ENCODE measurements at places on chromosomes 5 and 9. TPM values are rescaled to one million over a fixed set of nuclear protein-coding genes. Genes with fewer than 3 reads are reported as not detected.

KCNV2 gene
- total RNA-seq = not detected

PFN3 gene
- not detected for total RNA-seq

CER1 gene
- not detected for total RNA-seq

DNA sequence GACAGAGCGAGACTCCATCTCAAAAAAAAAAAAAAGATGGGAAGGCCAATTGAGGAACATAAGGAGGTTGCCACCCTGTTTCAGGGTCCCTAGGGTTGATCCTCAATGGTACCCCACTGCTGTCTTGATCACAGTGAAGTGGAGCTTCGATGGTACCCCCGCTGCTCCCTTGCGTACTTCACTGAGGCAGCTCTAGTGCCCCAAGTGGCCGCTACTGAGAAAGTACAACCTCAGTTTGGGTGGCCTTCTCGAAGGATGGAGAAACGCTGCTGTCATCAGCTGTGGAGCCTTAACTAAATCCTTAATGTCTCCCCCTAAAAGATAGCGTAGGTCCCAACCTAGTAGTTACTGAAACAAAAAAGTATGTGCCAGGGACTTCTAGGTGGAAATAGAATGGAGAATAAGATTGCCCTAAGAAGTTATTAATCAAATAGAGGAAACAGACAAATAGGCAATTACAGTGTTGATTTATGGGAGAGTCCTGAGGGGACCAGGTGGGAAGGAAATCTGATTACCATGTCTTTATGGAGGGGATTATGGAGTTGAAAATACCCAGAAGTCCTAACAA, 6.3 kb downstream of the TESK1 start:
- no peak for DNase-seq

NAA35 gene
- total RNA-seq = 20.7 TPM

- no peak for DNase-seq
These were observed 911 bp upstream of the PIK3R1 start for GRCh38 chr5:68214482-68215207.

DNA sequence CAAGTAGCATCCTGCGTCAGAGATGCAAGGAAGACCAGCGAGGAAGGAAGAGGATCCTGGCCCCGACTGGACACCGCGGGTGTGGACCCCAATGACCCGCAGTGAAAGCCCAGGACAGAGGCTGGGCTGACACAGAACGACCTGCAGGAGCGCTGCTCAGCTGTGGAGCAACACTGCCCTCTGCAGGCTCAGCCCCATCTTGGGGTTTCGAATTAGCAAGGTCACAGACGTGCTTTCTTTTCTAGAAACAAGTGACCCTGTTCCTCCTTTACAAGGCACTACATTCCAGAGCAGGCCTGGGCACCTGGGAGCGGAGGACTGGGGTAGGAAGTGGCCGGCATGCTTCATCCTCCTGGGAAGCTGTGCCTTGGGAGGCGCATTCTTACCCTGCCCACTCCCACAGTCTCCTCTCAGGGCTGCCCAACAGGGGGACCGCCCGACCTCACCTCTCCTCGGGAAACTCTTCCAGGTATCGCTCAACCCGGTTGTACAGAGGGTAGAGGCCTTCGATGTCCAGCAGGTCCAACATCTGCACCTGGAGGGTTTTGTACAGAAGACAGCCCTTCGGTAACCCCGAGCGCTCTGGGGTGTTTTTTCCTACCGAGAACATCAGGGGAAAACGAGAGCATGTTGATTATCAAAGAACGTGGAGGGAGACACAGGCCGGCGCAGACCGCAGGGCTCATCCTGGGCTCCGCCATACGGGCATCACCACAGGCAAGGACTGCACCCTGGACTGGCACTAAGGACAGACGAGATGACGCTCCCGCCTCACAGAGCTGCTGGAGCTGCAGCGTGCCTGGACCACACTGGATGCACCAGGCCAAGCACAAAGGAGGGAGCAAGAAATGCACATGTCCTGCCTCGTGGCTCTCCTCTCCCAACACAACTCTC, 35.0 kb downstream of the IPPK start:
- no peak for DNase-seq

DNA sequence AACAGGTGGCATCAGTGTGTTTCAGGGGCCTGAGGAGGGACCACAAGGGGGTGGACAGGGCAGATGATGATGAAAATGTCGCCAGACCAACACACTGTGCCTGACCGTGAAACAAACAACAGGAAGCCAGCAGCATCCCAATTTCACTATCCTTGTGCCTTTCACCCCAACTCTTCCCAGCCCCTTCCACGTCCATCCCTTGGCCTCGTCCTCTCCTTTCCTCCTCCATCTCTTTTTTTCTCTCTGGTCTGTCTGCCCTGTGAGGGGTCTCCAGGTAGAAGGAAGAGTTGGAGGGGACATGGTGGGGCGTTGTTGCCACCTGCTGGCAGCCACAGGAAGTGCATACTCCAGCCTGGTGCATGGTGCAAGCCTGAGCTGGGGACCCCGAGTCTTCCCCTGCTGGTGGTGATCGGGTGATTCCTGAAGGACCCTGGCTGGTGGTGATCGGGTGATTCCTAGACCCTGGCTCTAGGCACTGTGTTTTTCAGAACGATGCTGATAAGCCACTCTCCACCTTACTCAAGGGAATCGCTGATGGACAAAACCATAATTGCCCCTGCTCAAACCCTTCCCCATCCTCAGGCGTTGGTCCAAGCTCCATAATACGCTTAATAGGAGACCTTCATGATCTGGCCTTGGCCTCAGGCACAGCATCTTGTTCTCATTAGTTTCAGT, 21.7 kb upstream of the NSD1 start:
- no peak for DNase-seq

DNA sequence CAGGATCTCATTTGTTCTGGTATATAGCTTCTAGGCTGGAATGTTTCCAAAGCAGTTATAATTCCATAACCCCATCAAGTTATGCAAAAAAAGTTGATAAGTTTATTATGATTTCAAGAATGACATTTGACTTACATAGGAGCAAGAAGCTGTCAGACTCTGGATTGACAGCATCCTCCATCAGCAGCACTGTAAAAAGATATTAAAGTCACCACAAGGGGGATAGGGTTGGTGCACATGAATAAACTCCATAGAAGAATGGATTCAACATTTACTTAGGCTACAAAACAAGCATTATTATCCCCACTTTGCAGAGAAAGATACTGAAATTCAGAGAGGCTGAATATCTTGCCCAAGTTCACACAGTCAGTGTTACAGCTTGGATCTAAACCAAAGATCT, 208.9 kb upstream of the SLC30A5 start:
- no peak for DNase-seq

SPTLC1 gene
- total RNA-seq = 98.1 TPM

- DNase-seq = no peak
These were observed 46.2 kb upstream of the FSD1L start for GRCh38 chr9:105401651-105402050.

- DNase-seq = peak; percentile 40
These were observed 23.0 kb upstream of the PPP1R26 start for GRCh38 chr9:135456436-135457104.

GRCh38 chr9:89690334-89690912, 85.6 kb downstream of the GADD45G start:
- no peak for DNase-seq

GRIN1 gene
- not detected for total RNA-seq

SLC6A3 gene
- not detected for total RNA-seq

IL9 gene
- total RNA-seq = not detected

FBP2 gene
- total RNA-seq = not detected

- no peak for DNase-seq
These were observed 88.9 kb downstream of the NUDT12 start for GRCh38 chr5:103473725-103474124.

DNA sequence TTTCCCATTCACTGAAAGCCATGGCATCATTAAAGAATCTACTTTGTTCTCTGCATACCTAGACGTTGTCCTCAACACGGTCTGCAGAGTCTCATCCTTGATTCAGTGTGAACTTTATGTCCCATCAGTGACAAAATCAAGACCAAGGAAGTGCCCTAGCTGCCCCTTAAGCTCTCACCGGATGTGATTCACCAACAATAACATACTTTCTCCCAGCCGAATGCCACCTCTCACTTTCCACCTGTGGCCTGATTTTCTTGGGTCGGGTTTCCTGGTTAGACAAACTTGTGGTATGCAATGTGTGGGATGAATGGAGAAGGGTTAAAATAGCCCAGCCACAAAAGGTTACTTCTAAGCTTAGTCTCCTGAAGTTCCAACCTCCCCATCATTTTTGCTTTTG, 145.3 kb upstream of the PAPPA start:
- no peak for DNase-seq

INSL6 gene
- total RNA-seq = not detected

GRCh38 chr9:116860509-116861120, 173.5 kb downstream of the TRIM32 start:
- DNase-seq = no peak

DNA sequence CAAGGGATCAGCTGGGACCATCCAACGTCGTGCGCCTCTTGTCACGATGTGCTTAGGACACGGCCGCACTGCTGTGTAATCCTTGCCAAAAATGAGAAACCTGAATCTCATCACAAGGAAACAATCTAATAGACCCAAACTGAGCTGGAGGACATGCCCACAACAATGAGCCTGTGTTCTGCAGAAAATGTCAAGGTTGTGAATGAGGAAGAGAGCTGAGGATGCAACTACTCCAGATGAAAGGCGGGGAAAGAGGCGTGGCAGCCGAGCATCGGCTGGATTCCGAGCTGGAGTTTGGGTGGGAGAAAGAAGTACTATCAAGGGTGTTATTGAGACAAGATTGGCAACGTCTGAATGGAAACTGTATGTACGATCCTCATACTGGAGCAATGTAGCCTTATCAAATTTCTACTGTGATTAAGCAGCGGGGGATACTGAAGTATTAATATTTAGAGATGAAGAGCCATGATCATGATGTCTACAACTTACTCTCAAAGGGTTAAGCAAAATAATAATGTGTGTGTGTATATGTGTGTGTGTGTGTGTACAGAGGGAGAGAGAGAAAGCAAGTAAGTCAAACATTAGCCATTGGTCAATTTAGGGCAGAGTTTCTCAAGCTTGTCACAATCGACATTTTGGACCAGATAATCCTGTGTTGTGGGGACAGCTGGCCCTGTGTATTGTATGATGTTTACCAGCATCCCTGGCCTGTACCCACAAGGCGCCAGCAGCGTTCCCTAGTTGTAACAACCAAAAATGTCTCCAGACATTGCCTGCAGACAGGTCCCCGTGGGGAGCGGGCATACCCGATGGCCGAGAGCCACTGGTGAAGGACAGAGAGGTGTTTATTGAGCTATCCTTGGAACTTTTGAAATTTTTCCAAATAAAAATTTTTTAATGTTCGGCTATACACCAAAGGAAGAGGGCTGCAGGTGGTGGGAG, 46.5 kb downstream of the DUSP1 start:
- peak; percentile 42 for DNase-seq

DNA sequence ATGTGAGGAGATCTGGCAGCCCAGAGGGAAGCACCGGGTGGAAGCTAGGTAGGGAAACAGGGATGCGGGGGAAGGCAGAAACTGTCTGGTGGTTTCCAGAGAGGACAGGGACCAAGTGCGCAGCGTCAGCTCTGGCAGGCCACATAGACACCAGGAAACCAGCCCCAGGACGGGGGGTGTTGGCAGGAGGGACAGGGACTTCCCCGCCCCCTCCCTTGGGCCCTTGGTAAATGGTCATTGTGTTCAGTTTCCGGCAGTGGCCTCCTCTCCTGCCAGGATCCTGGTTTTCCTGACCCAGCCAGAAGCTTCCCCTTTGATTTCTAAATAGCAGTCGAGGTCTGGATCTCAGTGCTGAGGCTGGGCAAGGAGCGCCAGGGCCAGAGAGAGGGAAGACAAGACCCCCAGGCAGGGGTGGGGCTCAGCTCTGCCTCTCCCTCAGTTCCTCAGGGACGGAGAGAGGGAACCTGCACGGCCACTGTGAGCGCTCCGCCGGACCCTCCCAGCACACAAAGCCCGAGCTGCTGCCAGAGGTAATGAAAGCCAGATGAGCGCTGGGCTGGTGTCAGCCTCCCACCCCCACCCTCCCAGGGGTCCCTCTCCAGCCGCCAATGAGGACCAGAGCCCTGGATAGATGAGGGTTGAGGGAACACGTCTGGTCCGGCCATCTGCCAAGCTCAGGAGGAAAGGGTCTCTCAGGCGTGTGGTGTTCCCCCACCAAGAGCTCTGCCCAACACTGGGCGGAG, 1.8 kb downstream of the RALGDS start:
- DNase-seq = no peak

DNA sequence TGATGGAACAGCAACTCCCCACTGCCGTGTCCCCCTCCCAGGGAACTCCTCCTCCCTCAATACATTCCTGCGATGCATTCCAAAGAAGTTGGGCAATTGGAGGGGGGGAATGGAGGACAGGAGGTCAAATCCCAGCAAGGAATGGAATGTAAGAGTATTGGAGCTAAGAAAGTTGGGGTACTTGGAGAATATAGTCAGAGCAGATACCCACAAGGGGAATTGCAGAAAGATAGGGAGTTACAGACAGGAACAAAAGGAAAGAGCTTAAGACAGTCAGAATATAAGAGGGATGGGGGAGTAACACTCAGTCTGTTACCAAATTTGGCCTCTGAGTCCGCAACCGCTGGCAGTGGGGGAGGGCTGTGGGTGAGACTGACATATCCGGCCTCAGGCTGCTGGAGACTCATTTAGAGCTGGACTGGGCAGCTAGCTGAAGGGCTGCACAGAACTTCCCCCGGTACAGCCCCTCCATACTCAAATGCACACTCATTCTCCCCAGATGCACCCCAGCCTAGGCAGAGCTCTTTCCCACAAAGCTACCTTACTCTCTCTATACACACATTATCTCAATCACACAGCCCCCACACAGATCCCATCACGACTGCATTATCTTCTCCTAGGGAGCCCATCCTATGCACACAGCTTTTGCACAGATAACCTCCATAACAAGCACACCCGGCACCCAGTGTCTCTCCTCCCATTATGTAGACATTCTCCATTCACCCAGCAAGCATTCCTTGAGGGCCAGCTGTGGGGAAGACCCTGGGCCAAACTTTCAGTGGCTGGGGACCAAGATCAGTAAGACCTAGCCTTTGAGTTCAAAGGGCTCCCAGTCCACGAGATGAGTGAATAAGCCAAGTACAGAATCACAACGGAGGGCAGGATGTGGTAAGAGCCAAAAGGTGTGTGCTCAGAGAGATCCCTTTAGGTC, 3.7 kb downstream of the TLN1 start:
- no peak for DNase-seq

GRCh38 chr5:147752666-147753290, 29.8 kb downstream of the JAKMIP2 start:
- DNase-seq = no peak

DNA sequence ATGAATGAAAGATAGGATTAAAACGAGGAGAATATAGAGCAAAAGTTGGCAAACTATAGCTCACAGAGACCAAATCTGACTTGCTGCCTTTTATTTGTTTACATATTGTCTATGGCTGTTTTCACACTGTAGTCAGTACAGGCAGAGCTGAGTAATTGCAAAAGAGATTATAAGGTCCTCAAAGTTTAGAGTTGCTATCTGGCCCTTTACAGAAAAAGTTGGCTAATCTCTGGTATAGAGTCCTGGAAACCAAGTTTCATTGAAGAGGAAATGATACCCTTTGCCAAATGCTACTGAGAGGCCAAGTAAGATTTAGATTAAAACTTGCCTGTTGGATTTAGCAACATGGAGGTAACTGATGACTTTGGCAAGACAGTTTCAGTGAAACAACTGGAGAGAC, 36.0 kb downstream of the LYRM7 start:
- DNase-seq = no peak

GRCh38 chr5:141402553-141403243, at the start of gene PCDHGA9:
PCDHGA9 (plus strand) TSS chr5:141402778; CDS start chr5:141402953, 175 bp downstream.
- DNase-seq = no peak

SHB gene
- total RNA-seq = 23.8 TPM

ARSI gene
- 2.4 TPM for total RNA-seq

GRCh38 chr9:136084063-136084944, 10.8 kb downstream of the NACC2 start:
- DNase-seq = peak; percentile 85

NPR2 gene
- total RNA-seq = 46.2 TPM

- no peak for DNase-seq
These were observed 472.9 kb upstream of the ACTBL2 start for GRCh38 chr5:57955511-57955910.

PAX5 gene
- not detected for total RNA-seq

All from chondrocyte (in vitro differentiated cells).